GM12878 (cell line): ENCODE measurements at places on chromosomes 13 and 19. TPM values are rescaled to one million over a fixed set of nuclear protein-coding genes. Genes with fewer than 3 reads are reported as not detected.
A peak's percentile ranks its signal among the peaks of the same experiment; 100 is the strongest.

DNA sequence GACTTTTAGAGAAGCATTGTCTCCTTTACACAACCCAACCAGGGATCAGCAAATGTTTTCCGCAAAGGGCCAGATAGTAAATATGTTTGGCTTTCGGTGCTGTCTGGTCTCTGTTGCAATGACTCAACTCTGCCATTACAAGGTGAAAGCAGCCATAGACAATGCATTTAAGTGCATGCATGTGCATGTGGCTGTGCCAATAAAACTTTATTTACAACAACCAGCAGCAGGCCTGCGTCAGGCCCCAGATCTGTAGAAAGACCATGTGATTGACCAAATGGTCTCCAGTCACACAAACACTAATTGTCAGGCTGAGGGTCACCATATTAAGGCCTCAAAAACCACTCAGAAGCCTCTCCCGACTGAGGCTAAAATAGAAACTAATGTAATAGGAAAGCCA lies 8.1 kb downstream of the RAB20 start:
- no peak for DNase-seq

GRCh38 chr13:102847272-102848234 lies 1.7 kb downstream of the ERCC5 start:
- DNase-seq = no peak

DNA sequence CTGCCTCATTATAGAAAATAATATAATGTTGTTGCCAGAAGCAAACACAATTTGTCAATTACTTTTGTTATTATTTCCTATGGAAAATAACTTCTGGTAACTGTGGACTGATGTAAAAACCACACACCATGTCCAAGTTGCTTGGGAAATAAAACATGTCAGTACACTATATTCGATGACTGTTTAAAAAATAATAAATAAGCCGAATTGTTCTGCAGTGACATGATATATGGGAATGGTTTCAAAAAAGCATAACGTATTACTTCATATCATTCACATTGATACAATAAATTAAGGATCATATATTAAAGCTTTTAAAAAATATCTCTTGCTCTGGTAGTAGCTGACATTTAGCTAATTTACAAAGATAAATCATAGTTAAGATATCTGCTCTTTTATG lies 2062.1 kb downstream of the PCDH9 start:
- no peak for DNase-seq

GRCh38 chr13:106796280-106797047 lies 228.5 kb upstream of the ARGLU1 start:
- DNase-seq = peak; percentile 9

- no peak for DNase-seq
Measured at GRCh38 chr13:32261567-32261966, 53.6 kb downstream of the ZAR1L start.

- no peak for DNase-seq
Measured at GRCh38 chr13:66663711-66664110, 566.4 kb downstream of the PCDH9 start.

DNA sequence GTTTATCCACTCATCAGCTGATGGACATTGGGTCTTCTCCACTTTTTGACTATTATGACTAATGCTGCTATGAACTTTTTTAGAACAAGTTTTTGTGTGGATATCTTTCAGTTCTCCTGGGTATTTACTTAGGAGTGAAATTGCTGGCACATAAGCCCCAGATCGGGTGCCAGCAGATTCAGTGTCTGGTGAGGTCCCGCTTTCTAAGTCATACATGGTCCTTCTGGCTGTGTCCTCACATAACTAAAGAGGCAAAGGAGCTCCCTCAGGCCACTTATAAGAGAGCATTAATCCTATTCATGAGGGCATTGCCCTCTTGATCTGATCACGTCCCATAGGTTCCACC lies 600 bp upstream of the ZNF226 start:
- DNase-seq = no peak

DNA sequence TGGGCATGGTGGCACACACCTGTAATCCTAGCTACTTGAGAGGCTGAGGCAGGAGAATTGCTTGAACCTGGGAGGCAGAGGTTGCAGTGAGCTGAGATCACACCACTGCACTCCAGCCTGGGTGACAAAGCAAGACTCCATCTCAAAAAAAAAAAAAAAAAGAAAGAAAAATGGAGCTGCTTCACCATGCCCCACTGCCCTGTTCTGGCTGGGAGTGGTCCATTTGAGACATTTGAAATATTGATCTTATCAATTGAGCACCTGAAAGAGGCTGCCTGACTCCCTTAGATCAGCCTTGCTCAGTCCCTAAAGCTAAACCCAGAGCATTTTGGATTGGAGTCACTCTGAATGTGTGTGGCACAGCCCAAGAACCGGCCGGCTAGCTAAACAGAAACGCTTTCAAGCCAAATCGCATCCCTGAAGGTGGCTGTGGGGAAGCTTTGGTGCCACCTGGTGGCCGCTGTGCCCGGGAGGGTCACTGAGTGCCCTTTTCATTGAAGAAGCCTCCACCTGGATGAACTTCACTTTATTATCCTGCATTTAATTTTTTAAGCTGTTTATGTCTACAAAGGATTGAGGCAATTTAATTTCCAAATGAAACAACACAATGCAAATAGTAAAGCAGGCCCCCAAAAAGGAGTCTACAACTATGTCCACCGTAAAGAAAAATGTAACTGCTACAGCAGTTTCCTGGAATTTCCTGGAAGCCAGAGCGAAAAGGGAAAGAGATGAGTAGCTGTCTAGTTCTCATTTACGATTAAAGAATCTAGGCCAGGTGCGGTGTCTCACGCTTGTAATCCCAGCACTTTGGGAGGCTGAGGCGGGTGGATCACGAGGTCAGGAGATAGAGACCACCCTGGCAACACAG lies 53.1 kb upstream of the SERPINE3 start:
- peak; percentile 7 for DNase-seq

DNA sequence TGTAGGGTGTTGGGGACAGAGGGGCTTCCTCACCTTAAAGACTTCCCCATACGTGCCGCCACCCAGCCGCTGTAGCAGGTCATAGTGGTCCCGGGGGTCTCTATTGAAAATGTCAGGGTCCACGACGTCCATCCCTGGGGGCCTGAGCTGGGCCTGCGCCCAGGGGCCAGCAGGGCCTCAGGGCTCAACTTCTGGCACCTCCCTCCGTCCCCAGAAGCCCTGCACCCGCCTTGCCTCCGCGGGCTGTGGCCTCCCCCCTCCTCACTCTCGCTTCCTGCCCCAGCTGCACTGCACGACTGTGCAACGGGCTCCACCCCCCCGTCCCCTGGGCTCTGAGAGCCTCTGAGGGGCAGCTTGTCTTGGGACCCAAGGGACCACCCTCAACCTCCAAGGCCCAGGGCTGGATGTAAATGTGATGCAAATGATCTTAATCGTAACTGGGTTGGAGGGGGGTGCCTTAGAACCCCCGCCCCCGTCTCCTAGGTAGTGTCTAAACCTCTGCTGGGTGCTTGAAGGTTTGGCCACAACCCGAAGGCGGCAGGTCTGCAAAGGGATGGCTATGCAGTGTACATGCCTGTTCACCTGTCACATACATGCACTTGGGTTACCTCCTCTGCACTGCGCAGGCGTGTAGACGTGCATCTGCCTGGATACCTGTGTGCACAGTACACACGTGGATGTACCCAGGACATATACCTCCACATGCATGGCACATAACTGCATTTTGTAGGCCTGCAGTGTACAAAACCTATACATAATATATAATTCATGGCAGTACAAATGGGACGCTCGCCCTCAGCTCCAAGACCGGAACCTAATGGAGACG lies at the start of gene MAP4K1:
TSS of gene MAP4K1 (minus strand) at position 190 of the 826 bp plus-strand sequence. CDS start at position 132, 58 bp downstream.
- peak; percentile 88 for DNase-seq

- DNase-seq = no peak
Measured at GRCh38 chr13:86945584-86945983, 725.6 kb upstream of the SLITRK5 start.

DNA sequence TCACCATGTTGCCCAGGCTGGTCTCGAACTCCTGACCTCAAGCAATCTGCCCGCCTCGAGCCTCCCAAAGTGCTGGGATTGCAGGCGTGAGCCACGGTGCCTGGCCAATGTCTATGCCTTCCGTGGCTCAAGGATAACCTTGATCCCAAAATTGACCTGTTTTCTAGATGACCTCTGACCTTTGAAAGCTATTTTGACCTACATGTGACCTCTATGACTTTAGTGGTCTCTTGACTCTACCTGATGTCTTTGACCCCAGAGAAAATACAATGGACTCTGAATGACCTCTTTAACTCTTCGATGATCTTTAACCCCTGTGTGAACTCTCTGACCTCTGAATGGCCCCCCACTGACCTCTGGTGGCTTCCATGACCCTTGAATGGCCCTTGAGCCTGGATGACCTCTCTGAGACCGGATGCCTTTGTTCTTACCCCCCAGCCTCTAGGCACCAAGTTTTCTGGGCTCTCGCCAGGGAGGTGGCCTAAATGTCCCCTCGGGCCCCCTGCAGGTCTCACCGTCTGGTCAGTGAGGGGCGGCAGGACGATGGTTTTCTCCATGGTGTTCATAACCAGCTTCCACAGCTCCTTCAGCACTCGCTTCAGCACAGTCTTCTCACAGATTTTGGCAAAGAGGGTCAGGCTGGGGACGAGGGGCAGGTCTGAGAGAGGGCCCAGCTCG lies 63.7 kb downstream of the UNC13A start:
- DNase-seq = no peak

DNA sequence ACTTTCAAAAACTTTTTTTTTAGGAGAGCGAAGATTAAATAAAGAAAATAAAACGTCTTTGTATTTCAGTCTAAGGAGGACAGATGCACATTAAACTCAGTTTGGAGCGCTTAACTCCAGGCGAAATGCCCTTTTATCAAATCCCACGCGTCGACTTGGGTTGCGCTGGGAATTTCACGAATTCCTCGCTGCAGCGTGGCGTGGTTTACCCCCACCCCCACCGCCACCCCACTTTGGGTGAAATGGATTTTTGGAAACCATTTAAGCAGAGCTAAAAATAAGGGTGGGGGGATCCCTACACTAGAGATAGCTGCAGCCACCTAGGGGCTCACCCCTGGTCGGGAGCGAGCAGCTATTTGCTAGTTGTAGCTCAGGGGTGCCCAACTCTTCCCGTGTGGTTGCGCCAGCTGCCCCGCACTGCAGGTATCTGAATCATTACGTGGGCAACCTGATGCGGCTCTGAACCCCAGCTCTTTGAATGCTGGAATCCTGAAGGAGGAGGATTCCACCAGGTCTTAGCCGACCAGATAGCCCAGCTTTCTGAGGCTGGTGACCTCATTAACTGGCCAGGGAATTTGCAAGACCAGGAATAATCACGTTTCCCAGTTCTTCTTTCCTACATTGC lies 6.5 kb upstream of the TSHZ3 start:
- no peak for DNase-seq

DNA sequence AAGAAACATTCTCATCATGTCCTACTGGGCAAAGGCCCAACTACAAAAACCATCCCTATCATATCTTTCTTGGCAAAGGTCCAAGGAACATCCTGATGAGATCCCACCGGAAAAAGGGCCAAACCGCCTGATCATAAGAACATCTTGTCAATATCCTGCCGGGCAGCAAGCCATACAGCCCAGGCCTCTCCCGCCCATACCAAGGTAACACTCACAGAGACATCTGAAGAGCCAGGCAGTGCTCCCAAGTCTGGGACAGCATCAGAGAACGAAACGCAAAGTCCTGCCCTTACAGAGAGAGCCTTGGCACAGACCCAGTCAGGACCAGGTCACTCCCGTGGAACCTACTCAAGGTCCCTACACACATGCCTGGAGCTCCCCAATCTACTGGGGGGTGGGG lies 18.5 kb upstream of the ZNF331 start:
- DNase-seq = no peak

GRCh38 chr13:60733933-60734332 lies 336.9 kb downstream of the TDRD3 start:
- DNase-seq = no peak

DNA sequence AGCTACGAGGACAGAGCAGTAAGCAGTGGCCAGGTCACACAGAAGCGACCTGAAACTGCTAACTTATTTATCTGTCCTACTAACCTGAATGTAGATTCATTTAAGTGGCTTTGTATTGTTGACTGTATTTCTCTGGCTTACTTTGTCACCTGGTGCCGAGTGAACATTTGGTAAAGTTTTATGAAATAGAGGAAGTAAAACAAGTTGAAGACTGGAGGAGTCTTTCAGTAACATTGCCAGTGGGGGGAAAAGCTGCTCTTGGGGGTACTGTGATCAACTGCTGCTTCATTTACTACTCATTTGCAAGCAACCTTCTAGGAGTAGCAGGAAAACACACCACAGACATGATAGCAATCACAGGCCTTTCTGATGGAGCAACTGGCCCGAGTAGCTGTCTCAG lies 615.0 kb downstream of the FGF9 start:
- no peak for DNase-seq

GRCh38 chr19:2774953-2775555 lies 8.0 kb downstream of the SGTA start:
- no peak for DNase-seq

GRCh38 chr19:49597703-49597974 lies 6.7 kb downstream of the PRR12 start:
- DNase-seq = no peak

DNA sequence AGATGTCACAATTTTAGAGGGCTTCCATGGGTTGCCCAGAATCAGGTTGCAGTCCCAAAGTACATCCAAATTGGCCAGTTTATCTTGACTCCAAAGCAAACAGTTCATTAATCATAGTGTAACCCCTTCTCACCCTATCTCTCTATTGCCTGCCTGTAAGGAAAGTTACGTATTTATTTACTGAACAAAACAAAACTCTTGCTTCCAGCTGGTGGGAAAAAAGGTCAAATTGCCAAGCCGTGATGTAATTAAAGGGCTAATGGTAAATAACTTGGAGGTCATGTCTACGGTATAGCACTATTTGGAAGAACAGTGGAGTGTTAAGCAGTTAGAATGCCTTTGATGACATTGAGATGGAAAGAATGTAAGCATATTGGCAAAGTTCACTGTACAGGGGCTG lies 214.0 kb downstream of the DLEU7 start:
- no peak for DNase-seq

DNA sequence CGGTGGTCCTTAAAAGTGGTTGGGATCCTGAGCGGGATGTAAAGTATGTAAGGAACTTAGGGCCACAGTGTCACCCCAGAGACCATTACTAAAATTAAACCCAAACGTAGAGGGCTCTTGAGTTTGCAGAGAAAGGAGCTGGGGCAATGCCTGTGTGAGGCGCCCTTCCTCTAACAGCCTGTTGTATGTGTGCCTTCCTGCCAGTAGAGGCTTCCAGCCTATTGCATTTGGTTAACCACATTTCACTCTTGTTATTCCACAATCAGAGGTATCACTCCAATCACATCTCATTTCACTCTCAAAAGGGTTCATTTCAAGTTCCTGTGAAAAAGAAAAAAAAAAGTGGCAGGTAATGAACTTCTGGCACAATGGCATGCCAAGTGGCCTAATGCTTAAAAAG lies 29.4 kb downstream of the DIAPH3 start:
- DNase-seq = no peak

Gene CACNG6
- not detected in 2 replicates for polyA plus RNA-seq

Gene ZNF728
- polyA plus RNA-seq = not detected in 2 replicates

Gene LMTK3
- polyA plus RNA-seq = 0.03 TPM in 1 of 2 replicates, not detected in the other

Gene NKPD1
- 0.05 TPM in 1 of 2 replicates, not detected in the other for polyA plus RNA-seq

Gene PSG4
- not detected in 2 replicates for polyA plus RNA-seq

Gene IZUMO2
- polyA plus RNA-seq = not detected in 2 replicates

Gene CBLC
- not detected in 2 replicates for polyA plus RNA-seq

Gene ZNF527
- 2.6 and 2.9 TPM in 2 replicates for polyA plus RNA-seq

Gene DPF1
- 4.0 and 4.2 TPM in 2 replicates for polyA plus RNA-seq

Gene WTIP
- polyA plus RNA-seq = 0.06 TPM in 2 replicates

Gene BEST2
- not detected in 2 replicates for polyA plus RNA-seq

Gene ZNF681
- polyA plus RNA-seq = 0.28 and 0.74 TPM in 2 replicates

Gene C13orf42
- polyA plus RNA-seq = not detected in 2 replicates

Gene CFAP97D2
- polyA plus RNA-seq = not detected in 2 replicates

Gene PLPP2
- not detected in 2 replicates for polyA plus RNA-seq

Gene CLEC17A
- 47.6 and 54.3 TPM in 2 replicates for polyA plus RNA-seq

Gene CEACAM16
- polyA plus RNA-seq = not detected in 2 replicates
